ENCODE measurements at places on chromosomes 6 and 20. TPM values are rescaled to one million over a fixed set of nuclear protein-coding genes. Genes with fewer than 3 reads are reported as not detected.

DNA sequence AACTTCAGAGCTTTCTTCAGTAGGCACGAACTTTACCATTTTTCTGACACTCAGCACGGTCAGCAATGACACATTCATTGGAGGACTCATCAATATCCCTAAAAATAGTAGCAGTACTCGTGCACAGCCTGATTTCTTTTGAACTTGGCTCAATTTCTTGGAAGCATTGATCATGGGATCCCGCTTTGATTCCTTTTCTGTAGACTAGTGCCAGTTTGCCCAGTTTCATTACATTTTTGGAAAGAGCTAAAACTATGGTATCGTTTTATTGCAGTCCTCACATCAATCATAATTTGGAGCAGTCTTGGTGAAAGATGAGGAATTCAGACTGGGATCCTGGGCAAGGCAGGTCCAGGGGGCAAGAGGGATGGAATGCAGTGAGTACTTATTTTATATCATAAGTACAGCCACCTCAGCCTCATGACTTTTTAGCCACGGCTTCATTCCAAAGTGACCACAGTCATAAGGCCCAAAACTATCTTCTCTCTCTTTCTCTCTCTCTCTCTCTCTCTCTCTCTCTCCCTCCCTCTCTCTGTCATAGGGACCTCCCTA lies 170.9 kb upstream of the AKAP12 start:
- DNase-seq: no peak

DNA sequence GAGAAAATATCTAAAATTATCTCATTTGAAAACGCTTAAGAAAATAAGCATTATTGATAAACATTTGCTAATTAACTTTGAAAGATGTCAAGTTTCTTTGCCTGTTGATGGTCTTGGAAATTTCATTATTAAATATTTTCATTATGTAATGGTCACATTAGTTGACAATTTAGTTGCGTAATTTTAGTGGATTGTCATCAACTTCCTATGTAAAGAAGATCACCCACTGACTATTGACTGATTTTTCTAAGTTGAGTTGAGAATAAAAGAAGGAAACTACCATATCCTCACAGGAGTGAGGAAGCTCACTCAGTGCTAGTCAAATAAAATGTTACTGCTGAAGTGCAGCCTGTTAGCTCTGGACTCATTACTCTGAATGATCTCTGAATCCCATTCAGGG lies 79.9 kb upstream of the LY86 start:
- no peak for DNase-seq

GRCh38 chr6:138988469-138988834 lies 399 bp upstream of the REPS1 start:
- no peak for DNase-seq

- no peak for DNase-seq
Measured at GRCh38 chr6:98343004-98343403, 491.4 kb upstream of the POU3F2 start.

DNA sequence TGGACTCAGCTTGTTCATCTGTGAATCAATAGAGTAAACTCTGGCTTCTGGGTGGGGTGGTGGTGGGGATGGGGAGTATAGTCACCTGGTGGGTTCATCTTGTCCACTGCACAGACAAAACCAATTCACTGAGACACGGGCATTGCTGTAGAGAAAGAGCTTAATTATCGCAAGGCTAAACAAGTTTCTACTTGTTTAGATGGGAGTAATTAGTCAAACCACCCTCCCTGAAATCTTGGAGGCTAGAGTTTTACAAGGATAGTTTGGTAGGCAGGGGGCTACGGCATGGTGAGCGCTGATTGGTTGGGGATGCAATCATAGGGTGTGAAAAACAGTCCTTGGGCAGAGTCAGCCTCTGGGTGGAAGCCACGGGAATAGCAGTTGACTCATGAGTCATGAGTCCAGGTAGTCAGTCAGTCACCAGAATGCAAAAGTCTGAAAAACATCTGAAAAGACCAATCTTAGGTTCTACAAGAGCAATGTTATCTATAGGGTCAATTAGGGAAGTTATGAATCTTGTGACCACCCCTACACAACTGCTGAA lies 77.8 kb downstream of the STMND1 start:
- no peak for DNase-seq

OR2H1 gene
- polyA plus RNA-seq: not detected

ZHX3 gene
- polyA plus RNA-seq: 11.7 TPM

All from muscle of arm (tissue), 14 donors.